KBM-7 (cell line): ENCODE measurements at places on chromosomes 1 and 21.

DNA sequence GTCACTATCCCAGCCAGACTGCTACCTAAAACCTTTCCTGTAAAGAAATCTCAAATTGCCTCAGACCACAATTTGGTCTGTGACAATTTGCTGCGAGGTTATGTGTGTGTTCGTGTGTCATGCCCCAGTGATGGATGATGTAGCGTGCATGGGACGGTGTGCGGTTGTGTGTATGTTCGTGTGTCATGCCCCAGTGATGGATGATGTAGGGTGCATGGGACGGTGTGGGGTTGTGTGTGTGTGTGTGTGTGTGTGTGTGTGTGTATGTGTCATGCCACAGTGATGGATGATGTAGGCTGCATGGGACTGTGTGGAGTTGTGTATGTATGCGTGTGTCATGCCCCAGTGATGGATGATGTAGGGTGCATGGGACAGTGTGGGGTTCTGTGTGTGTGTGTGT lies 9.4 kb downstream of the SELP start:
- no peak for DNase-seq

DNA sequence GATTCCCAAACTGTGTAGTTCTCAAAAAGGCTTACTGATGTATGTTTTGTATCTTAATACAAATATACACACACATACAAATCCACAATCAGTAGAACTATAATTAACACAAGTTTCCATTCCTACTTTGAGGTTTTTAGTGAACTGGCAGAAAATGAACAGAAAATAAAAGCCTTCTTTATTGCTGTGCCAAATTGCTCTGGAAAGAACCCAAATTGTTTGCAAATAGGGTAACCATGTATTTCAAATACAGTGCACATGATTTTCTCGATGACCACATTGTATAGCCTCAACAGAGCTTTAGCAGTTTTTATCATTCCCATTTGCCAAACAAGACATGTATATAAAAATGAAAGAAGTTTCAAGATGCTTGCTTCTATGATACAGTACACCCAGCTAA lies 173.3 kb downstream of the COL24A1 start:
- DNase-seq = no peak

DNA sequence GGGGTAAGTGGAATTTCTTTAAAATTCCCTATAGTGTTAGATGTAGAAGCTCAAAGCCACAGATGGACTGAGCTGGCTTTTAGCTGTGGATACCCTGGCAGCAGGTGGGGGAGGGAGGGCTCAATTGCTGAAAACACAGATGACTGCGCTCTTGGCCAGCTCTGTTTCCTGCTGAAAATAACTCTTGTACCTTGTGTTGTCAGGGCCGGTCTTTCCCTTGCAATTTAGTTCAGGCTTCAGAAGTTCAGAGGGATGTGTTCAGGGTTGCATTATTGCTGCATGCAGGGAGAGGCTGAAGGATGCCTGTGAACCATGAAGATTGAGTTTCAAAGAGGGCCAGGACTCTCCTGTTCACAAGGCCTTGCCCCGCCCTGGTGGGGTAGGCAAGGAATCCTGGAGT lies 58.1 kb upstream of the GCLM start:
- DNase-seq = no peak

DNA sequence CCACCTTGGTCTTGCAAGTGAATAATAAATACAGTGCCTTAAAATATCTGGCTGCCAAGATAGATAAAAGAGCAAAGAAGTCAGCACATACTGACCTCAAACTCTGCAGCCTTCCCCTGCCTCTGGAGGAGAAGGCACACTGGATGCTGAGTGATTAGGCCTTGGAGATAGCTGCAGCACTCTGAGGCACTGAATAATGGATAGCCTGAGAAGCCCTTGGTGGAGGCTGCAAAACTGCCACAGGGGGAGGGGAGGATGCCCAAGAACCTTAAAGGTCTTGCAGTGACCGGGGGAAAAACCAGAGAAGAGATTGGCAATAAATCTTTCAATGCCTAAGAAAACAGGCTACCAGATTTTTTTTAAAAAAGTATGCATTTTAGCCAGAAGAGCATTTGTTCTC lies 167.4 kb upstream of the PRMT6 start:
- no peak for DNase-seq

GRCh38 chr1:5385096-5385799 lies 607.0 kb downstream of the NPHP4 start:
- DNase-seq = no peak

GRCh38 chr1:240854367-240854766 lies 242.4 kb upstream of the GREM2 start:
- no peak for DNase-seq

- peak; percentile 71 for DNase-seq
Measured at GRCh38 chr1:221435504-221435904, 306.4 kb downstream of the DUSP10 start.

DNA sequence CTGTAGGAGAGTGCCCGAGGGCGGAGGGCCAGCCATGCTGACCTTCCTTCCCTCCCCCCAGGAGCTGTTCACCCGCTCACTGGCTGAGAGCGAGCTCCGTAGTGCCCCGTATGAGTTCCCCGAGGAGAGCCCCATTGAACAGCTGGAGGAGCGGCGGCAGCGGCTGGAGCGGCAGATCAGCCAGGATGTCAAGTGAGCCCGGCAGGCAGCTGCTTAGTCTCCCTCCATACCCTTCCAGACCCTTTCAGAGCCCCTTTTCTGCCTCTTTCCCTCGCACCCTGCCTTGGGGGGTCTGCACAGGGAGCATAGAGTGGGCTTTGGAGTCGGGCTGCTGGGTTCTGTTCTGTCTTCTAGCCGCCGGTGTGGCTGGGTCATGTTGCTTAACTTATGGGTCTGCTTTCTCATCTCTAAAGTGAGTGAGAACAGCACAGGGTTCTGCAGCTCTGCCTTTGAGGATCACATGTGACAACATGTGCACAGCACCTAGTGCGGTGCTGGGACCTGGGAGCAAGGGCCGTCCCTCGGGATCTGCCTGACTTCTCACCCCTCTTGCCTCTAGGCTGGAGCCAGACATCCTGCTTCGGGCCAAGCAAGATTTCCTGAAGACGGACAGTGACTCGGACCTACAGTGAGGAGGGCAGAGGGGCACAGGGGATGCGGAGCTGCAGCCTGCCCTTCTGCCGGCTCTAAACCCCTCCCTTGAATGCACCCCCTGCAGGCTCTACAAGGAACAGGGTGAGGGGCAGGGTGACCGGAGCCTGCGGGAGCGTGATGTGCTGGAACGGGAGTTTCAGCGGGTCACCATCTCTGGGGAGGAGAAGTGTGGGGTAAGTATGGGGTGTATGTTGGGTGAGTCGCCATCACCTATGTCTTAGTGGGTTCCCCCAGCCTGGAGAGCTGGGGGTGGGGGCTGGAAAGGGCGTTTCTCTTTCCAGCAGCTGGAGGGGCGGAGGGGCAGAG lies 6.2 kb downstream of the AMPD2 start:
- DNase-seq = no peak

GRCh38 chr1:209805341-209805781 lies 581 bp downstream of the IRF6 start:
- DNase-seq = no peak

DNA sequence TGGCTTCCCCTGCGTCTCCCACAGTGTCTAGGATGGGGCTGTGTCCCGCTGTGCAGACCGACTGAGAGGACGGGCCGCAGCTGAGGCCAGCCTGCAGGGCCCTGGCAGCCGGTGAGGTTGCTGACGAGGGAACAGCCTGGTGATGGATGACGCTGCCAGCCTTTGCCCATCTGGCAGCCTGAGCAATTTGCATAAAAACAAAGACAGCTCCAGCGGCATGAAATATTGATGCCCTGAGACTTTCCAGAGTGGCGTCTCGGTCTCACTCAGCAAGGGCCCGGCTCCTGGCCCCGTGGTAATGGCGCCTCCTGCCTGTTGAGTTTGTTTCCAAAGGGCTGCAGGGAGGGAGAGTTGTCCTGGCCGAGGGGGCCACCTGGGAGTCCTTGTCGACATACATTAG lies 19.1 kb upstream of the KCNA10 start:
- no peak for DNase-seq

DNA sequence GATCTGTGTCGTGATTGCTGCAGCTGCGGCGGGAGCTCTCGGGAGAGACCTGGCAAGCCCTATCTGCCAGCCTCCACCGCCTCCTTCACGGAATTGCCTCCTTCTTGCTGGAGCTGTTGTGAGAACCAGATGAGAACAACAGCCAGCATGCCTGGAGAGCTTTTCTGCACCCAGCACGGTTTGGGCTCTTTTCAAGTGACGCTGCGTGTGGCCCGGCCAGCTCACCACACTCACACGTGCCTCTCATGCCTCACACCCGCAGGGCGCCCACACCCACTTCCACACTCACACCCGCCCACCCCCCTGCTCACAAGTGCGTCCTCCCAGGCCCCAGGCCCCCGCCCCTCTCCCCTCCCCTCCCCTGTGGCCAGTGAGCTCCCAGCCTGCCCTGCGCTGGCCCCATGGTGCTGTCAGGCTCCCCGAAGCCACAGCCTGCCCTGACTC lies 135.7 kb upstream of the RUNX3 start:
- DNase-seq = no peak

GRCh38 chr21:38188037-38188436 lies 68.8 kb upstream of the KCNJ15 start:
- DNase-seq = no peak

- no peak for DNase-seq
Measured at GRCh38 chr21:33886321-33886720, 29.3 kb downstream of the ATP5PO start.

DNA sequence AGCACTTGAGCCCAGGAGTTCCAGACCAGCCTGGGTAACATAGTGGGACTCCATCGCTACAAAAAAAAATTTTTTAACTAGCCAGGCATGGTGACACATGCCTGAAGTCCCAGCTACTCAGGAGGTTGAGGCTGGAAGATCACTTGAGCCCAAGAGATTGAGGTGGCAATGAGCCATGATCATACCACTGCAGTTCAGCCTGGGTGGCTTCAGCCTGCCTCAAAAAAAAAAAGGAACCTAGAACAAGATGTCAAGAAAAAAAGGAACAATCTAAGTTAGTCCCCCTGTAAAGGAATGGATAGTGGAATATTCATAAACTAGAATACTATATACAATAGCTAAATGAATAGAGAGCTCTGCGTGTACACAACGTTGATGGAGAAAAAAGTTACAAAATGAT lies 14.4 kb downstream of the NSL1 start:
- peak; percentile 76 for DNase-seq

DNA sequence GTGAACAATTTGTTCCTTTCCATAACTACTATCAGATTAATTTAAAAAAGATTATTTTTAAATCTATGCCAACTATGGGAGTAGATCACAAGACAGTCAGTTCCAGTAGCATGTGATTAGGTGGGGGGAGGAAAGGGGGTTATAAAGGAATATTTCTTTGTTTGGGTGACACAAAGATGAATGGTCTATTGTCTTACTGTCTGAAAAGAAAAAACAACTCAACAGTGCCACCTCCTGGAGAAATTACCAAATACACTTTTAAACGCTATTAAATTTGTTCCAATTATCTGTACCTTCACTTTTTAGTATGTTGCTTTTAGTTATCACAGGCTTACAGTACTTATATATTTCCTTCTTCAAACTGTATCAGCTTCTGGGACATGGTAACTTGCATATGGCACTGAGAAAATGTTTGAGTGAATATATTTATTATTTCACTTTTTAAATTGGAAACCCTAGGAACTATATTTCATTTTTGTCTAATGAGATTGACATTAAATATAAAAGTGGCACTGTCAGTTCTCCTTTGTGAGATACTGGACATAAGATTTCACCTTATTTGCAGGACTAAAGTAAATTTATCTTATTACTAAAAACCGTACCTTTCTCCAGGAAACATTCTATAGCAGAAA lies 1.7 kb upstream of the SORT1 start:
- peak; percentile 75 for DNase-seq

DNA sequence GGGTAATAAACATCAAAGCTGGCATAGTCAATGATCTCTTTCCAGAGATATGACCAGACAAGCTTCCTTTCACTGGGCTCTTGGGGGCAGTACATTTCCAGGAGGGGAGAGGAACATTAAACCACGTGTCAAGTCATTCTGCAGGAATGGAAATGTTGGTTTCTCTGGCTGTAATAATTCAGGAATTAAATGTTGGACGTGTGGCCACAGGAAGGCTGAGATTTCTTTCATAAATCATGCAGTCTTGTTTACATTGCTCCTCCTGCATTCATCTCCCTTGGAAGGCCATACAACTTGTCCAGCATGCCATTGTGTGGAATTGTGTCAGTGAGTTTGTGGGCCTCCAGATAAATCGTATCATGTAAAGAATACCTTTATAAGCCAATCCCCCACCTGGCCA lies 259.2 kb downstream of the ADGRL2 start:
- no peak for DNase-seq

DNA sequence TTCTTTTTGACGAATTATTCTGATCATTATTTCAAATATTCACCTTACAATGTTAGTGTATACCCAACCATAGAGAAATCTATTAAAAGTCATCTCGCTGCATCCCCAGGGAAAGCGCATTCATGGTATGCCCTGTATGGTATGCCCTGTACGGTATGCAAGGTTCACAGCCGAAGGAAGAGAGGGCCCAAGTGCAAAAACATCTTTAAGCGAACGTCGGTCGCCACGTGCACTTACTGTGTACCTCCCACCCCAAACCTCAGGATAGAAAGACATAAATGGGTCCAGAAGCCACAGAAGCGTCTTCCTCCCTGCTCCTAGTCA lies 14.4 kb downstream of the HLX start:
- no peak for DNase-seq

- DNase-seq = no peak
Measured at GRCh38 chr21:46619846-46620245, 15.0 kb upstream of the S100B start.

DNA sequence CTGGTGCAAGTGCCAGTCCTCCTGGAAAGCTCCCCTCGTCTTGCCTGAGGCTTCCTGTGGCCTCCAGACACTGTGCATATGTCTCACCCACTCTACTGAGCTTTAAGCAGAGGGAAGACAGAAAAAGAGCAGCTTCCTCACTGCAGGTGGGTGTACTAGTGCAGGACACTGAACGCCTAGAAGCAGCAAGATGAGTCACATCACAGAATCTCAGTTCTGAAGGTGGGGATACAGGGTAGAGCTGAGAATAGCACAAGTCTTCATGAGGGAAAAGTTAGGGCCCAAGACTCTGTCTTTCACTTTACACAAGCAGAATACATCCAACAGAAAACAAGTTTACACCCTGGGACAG lies 37.4 kb downstream of the PCAT6 start:
- DNase-seq = no peak

GRCh38 chr1:29156543-29157268 lies 25.0 kb downstream of the SRSF4 start:
- DNase-seq = no peak

DNA sequence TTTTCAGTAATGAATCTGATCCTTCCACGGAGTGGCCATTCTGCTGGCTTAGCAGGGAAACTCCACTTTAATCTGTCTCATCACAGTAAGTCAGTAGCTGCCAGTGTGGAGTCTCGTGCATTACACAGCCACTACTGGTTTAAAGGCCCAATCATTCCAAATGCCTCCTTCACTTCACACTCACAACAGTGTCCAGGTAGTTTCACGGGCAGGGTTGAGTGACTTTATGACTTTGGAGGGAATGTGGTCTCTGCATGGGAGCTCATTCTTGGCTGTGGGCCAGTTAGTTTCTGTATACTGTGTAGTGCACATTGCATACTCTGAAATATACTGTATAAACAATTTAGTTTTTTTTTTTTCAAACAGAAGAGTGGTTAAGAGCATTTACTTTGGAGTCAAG lies 34.6 kb upstream of the C1orf87 start:
- no peak for DNase-seq
